ENCODE measurements at places on chromosomes 12 and 14.
A peak's percentile ranks its signal among the peaks of the same experiment; 100 is the strongest.

- no peak for DNase-seq
These were observed 5.4 kb downstream of the SAMD4A start for GRCh38 chr14:54572316-54572715.

- DNase-seq, result peak; percentile 70
These were observed 6.1 kb downstream of the SDR39U1 start for GRCh38 chr14:24436355-24437019.

GRCh38 chr12:32435921-32436705, 36.8 kb downstream of the FGD4 start:
- DNase-seq, result no peak

DNA sequence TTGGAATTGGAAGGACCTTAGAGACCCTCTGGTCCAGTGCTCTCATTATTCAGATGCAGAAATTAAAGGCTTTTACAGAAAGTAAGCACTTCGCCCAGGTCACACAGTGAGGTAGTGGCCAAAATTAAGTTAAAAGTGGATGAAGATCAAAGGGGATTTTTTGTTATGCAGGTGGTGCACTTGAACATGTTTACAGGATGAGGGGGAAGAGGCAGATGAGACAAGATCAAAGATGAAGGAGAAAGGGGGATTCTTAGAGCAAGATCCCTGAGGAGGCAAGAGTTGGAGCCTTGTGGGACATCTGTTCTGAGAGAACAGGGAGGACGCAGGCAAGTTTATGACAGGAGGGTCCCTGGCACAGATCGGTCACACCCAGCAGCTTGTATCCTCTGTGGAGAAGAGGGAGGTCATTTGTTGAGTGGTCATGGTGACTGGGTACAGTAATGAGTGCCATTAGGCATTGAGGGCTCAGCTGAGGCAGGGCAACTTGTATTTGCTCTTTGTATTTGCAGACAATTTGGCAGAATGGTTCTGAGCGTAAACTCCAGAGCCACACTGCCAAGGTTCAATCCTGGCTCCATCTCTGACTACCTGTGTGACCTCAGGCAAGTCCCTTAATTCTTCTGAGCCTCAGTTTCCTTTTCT, 84.0 kb downstream of the BORCS5 start:
- DNase-seq, result no peak
